ENCODE measurements at places on chromosomes 7 and 10.

GRCh38 chr7:30866939-30867338 lies 44.7 kb upstream of the AQP1 start:
- DNase-seq, result no peak

DNA sequence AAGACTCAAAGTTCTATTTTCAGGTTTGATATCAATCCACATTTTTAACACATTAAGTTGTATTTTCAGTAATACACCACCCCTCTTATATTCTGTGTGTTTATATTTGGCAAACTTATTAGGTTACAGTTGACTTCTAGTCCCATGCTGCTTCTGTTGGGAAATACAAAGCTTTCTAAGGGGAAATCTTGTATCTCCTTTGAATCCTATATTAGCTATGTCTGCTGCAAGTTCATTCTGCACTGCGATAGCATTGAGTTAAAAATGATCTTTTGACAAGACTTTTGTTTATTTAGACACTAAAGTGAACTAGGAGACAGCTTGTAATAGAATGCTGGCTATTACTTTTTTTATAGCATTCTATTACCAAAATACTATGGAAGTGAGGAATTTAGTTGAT lies 625.1 kb upstream of the ANKRD30A start:
- no peak for DNase-seq

DNA sequence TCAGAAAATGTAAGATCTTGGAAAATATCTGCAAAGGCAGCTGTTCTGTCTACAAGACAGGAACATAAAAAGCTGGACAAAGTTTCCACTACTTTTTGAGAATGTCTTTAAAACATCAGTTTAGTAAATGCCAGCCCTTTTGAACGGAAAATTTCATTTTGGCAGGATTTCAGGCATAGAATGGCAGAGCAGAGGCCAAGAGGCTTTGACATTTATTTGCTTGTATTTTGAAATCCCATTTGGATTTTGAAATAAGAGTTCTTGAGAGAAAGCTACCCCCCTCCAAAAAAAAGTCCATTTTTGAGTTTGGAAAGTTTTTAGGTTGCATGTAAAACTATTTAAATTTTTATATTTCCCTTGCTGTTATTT lies 3.1 kb upstream of the ETV1 start:
- no peak for DNase-seq

DNA sequence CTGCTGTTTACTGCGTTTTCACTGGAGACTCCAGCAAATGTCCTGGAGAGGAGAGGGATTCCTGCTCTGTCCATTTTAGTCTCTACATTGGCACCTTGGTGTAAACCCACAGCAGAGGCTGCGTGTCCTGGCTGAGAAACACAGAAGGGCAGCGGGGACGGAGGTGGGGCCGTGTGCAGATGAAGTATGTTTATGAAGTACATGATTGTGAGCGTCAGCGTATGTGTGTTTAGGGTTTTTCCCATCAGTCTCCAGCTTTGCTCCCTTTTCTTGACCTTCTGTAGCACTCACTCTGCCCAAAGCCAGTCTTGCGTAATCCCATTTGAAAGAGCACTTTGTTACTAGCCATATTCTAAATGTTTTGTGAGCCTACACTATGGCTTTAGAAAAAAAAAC lies 750.7 kb upstream of the SORCS1 start:
- no peak for DNase-seq

GRCh38 chr10:71043858-71044257 lies 155.5 kb upstream of the PCBD1 start:
- DNase-seq, result no peak

DNA sequence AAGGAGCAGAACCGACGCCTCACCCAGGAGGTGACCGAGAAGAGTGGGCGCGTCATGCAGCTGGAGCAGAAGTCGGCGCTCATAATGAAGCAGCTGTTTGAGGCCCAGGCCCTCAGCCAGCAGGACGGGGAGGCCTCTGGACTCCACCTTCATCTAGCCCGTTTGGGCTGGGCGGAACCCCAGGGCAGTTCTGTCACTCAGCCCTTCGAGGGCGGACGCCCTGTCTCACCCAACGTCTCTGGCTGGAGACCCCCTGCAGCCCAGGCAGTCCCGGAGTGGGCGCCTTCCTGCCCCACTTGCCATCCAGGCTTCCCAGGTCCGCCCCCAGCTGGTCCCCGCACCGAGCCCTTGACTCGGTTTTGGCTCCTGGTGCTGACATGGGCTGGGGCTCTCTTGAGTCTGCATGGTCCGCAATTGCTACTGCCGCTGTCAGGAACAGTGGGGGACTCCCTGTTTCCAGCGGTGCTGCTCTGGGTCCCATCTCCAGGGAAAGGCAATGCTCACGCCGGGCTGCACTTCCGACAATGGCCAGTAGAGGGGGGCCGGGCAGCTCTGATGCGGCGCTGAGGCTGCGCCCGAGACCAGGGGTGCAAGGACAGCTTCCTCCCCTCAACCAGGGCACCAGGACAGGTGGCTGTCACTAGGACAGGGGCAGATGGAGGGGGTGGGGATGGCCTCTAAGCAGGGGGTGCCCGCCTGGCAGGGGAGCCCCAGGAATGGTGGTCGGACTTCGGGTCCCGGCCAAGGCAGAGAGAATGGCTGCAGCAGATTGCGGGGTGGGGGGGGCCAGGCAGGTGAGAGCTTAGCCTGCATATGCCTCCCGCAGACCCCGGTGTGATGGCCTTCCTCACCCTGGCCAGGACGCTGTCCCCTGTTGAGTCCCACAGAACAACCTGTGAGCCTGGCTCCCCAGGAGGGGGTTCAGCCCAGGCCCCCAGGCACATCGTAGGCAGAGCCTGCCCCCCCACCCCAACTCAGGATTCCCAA lies 71.2 kb upstream of the KCTD7 start:
- DNase-seq, result peak; percentile 72

- DNase-seq, result no peak
These were observed 45.6 kb downstream of the FEZF1 start for GRCh38 chr7:122258971-122259370.

- DNase-seq, result no peak
These were observed 492.5 kb downstream of the ETV1 start for GRCh38 chr7:13496976-13497375.

GRCh38 chr7:154680894-154681659 lies 321.8 kb downstream of the PAXIP1 start:
- DNase-seq, result no peak

- DNase-seq, result no peak
These were observed 49.7 kb upstream of the NRF1 start for GRCh38 chr7:129561677-129562359.

DNA sequence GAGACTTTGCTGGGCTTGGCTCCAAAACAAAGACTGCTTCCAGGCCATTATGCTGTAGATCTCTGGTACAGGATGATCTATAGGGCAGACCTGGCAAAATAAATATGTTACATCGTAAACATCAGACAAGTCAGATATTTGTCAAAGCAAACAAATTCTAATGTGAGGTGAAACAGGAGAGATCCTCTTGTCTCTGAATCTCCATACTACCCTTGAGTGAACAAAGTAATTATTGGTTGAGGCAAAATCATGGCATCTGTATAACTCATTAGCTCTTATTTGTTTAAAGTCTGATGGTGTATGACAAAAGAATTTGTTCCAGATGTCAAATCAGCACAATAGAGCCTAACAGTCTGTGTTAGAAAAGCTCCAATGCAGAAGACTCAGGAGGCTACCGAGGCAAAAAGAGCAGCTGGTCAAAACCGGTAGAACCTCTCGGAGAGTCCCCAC lies 1291.5 kb downstream of the TYW1 start:
- DNase-seq, result no peak

DNA sequence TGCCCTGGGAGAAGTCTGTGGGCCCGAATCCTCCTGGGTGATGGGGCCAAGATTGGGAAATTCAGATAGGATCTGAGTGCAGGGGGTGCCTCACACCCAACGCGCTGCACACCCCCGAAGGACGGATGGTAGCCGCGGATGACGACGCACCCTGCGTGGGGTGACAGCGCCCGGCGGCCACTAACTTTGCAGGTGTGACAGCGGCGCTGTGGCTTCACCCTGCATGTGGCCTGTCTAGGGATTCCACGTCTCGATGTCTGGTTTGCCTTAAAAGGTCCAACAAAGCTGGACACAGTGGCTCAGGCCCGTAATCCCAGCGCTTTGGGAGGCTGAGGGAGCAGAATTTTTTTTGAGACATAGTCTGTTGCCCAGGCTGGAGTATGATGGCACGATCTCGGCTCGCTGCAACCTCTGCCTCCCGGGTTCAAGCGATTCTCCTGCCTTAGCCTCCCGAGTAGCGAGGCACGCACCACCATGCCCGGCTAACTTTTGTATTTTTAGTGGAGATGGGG lies 18.6 kb downstream of the ADAP1 start:
- DNase-seq, result no peak

DNA sequence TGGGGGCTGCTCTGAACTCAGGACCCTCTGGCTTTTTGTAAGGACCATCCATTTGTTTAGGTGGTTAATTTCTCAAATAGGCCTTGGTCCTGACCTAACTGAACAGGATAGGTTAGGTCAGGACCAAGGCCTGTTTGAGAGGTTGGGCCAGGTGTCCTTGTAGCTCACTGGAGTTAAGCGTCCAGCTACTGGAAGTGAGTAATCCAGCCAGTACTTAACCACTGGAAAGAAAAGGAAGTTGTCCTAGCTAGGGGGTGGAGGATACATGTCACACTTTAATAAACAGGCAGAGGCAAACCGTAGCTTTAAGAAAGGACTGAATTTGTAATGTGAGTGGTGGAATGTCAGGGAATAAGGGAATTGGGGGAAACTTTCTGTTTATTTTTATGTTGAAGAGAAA lies 96.0 kb downstream of the GPR85 start:
- no peak for DNase-seq

GRCh38 chr7:100867040-100867775 lies at the start of gene TRIP6:
Gene TRIP6, plus strand, starts transcription at chr7:100867387. Its CDS starts 111 bp downstream, at chr7:100867498.
- DNase-seq, result peak; percentile 74

- DNase-seq, result no peak
These were observed 18.5 kb downstream of the SLC13A4 start for GRCh38 chr7:135709508-135709907.

DNA sequence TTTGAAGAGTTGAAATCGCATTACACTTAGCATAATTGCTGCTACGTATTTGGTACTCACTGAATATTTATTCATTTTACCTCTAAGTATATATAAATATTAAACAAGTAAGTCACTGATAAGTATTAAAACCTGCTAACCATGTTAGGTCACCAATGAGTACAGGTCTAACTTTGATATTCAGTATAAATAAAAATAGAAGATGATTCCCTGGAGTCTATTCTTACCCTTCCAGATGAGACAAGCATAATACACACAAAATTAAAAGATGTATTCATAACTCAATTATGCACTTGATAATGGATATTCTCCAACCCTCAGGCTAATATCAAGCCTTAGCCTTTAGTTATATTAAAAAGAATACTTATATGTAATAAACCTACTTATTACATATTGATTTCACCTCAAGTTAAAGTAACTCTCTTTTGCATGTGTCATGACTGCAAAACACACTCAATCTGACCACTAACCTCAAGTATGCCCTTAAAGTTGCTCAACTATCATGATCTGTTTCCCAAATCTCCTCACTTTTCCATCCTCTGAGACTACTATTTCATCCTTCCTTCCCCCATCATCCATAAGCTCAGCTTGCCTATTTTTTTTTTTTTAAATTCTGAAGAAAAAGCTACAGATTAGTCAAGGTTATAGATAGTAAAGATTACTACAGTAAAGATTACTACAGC lies 46.8 kb downstream of the IPMK start:
- no peak for DNase-seq

GRCh38 chr10:26430641-26431163 lies 7.4 kb upstream of the APBB1IP start:
- no peak for DNase-seq

GRCh38 chr10:113038183-113038582 lies 88.1 kb downstream of the TCF7L2 start:
- no peak for DNase-seq

DNA sequence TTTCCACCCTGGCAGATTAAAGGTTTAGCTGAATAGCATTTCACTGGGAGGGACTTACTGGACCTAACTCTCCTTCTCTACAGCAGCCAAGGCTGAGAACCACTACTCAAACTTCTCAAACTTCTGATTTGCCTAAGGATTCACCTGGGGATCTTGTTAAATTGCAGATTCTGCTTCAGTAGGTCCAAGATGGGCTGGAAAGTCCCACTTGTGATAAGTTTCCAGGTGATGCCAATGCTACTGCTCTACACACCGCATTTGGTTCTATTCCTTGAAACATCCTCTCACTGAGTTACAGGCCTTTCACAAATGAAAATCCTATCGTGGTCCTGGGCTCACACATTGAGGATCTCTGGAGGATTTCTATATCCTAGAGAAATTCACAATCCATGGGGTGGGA lies 147.9 kb downstream of the CHCHD3 start:
- no peak for DNase-seq

- DNase-seq, result no peak
These were observed 78.0 kb downstream of the GPR26 start for GRCh38 chr10:123744224-123744536.

DNA sequence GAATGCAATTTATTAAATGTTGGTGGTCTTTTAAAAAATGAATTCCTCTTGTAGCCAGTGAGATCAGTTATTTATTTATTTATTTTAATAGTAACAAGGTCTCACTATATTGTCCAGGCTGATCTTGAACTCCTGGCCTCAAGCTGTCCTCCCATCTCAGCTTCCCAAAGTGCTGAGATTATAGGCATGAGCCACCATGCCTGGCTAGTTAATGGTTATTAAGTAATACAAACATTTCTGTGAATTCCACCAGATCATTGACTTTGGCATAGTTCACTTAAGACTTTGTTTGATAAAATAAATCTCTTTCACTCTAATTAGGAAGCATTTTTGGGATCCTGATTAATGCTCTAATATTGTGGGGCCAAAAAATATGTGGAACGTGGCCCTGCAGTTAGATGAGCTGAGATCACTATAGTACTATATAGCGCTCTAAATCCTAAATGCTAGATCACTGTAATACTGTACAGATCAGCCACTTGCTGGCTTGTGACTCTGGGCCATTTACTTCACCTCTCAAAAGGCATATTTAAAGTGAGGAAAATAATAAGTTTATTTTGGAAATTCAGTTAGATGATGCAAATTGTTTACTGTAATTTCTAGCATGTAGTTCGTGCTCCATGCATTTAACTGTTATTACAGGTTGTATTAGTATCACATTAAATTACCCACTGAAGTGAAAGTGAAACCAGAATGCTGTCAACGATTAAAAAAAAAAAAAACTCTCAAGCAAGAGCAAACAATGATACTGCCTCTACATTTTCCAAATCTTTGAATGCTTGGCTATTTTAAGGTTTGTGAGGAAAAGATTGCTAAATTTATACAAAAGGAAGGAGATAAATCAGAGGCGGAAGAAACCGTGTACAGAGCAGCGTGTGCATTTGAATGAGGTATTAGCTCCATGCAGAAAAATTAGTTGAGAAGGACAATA lies 15.9 kb upstream of the FAS start:
- no peak for DNase-seq

DNA sequence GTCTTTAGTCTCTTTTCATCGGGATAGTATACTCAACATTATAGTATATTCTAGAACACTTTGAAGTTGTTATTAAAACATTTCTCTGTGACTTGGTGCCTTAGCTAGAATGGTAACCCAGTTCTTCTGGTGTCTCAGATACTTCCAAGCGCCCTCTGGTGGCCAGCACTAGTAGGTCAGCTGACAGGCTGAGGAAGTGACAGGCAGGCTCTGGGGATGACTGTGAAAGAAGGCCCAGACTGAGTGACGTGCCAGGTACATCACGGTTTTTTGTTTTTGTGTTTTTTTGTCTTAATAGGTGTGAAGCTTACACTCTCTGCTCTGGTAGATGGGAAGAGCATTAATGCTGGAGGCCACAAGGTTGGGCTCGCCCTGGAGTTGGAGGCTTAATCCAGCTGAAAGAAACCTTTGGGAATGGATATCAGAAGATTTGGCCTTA lies 5.1 kb downstream of the COMTD1 start:
- DNase-seq, result peak; percentile 89
